Hematopoietic multipotent progenitor cell treated with erythropoietin and hydrocortisone succinate and interleukin-3 and kit ligand, for 17 days (in vitro differentiated cells): ENCODE measurements at places on chromosomes 3 and 15.

GRCh38 chr3:129246636-129247035, 2.8 kb upstream of the COPG1 start:
- DNase-seq, result no peak

GRCh38 chr15:29270976-29271375, 1.4 kb upstream of the NSMCE3 start:
- no peak for DNase-seq

DNA sequence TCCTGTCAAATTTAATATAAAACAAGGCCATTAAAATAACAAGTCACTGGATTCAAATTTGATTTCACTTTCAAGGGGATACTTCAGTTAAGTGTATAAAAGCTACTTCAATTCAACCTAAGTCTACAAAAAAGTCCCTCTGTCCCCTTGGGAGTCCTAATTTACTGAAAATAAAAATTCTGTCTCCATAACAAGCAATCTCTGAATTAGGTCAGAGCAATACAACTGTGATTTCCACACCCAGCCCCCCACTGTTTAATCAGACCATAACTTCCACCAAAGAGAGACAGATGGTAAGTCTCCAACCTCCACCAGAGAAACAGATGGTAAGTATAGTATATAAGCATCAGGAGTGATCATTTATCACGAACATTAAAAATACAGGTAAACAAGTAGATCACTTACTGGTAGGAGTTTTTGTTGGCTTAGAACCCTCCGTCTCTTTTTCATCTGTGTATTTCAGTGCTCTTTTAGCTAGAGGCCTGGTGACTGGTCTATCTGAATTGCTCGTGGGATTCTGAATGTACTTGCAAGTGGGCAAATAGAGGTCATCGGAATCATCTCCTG, 12.1 kb downstream of the SGO1 start:
- DNase-seq, result no peak

- no peak for DNase-seq
Measured at GRCh38 chr3:112633757-112634156, 7.2 kb downstream of the CCDC80 start.

- no peak for DNase-seq
Measured at GRCh38 chr3:136068708-136069107, 103.2 kb downstream of the PPP2R3A start.

DNA sequence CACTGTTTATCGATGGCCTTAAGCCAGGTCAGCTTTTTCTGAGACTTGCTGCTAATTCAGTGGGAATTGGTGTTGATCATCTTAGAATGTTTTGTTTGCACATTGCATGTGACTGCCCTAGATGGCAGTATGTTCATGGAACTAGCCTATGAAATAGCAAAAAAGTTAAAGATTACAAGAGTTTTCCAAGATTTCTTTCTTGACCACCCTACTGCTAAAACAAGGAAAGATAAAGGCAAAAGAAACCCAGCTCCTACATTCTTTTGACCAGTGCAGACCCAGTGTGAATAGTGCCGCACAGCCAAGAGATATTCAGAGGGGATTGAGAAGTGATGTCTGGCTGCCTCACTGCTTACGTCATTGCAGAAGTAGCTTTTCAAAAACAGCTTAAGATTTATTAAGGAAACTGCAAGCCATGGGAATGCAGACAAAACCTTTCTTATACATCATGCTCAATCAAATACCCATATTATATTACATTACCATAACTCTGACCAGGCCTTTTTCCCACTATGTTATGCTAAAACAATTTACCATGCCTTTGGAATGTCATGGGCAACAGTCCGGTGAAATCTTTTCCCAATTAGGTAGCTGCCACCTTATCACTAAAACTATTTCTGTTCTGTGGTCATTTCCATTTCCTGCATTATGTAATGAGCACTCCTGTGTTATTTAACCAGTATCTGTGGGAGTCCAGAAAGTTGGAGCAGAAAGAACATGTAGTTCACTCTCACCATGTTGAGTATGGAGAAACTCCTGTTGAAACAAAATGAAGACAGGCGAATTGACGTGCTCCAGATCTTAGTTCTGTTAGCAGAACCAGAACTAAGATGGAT, 6.0 kb downstream of the PHLDB2 start:
- no peak for DNase-seq

DNA sequence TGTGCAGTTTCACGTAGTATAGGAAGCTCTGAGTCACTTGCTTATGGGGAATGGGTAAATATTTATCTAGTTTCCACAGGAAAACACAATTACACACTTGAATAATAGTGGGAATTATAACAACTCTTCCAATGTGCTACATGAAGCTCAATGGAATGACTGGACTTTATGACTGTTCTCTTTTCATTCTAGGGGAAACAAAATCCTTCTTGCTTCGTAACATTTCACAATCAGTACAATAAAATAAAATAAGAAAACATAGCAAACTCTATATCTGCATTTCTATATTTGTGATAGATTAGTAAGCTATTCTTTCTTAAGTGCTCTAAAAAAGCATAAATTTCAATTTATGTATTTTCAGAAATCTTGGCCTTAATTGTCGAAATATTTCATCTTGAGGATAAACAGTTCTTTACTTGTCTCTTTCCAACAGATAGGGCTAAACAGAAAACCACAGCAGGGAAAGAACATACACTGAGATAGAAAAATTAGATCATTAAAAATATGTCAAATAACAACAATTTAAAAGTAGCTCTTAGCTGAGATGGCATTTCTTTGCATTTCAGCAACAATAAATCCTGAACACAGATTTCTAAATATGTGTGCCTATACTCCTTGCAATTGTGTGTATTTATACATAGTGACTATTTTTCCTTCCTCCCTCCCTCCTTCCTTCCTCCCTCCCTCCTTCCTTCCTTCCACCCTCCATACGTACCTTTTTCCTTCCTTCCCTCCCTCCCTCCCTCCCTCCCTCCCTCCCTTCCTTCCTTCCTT, 395.5 kb upstream of the KCNMB2 start:
- no peak for DNase-seq

GRCh38 chr15:90412356-90413194, 24.5 kb downstream of the IQGAP1 start:
- DNase-seq, result no peak

- DNase-seq, result peak; percentile 92
Measured at GRCh38 chr3:52705688-52706686, at the start of the genes GLT8D1 and SPCS1. TSS of gene GLT8D1 (minus strand) at chr3:52705791. CDS start at chr3:52700460, 5,331 bp downstream. TSS of gene SPCS1 (plus strand) at chr3:52706106. CDS start at chr3:52706247, 141 bp downstream.

DNA sequence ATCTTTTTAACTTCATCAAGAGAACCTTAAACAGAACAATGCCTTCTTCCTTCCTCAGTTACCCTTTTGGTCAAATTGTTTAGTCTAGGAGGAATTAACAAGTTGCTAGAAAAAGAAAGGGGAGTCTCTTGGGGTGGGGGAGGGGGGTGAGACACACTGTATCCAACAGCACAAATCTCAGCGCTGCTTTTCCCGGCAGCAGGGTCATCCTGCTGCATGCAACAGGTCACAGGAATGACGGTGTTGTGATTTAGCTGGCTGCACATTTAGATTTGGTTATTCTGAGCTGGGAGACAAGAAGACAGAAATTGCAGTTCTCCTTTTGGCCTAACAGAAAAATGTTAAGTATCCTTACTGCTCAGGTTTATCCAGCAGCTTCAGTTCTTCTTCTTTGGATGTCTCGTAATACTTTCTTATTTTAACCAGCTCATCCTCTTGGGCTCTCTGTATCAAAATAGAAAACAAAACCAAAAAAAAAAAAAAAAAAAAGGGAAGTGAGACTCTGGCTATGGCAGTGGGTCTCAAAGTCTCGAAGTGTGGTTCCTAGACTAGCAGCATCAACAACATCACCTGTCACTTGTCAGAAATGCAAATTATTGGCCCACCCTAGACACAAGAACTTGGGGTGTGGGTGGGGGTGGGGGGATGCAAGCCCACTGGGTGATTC, 190.5 kb downstream of the GREM1 start:
- no peak for DNase-seq

- no peak for DNase-seq
Measured at GRCh38 chr3:141388823-141389621, 20.7 kb downstream of the ZBTB38 start.

GRCh38 chr3:119428538-119428937, 34.9 kb downstream of the TMEM39A start:
- DNase-seq, result no peak

DNA sequence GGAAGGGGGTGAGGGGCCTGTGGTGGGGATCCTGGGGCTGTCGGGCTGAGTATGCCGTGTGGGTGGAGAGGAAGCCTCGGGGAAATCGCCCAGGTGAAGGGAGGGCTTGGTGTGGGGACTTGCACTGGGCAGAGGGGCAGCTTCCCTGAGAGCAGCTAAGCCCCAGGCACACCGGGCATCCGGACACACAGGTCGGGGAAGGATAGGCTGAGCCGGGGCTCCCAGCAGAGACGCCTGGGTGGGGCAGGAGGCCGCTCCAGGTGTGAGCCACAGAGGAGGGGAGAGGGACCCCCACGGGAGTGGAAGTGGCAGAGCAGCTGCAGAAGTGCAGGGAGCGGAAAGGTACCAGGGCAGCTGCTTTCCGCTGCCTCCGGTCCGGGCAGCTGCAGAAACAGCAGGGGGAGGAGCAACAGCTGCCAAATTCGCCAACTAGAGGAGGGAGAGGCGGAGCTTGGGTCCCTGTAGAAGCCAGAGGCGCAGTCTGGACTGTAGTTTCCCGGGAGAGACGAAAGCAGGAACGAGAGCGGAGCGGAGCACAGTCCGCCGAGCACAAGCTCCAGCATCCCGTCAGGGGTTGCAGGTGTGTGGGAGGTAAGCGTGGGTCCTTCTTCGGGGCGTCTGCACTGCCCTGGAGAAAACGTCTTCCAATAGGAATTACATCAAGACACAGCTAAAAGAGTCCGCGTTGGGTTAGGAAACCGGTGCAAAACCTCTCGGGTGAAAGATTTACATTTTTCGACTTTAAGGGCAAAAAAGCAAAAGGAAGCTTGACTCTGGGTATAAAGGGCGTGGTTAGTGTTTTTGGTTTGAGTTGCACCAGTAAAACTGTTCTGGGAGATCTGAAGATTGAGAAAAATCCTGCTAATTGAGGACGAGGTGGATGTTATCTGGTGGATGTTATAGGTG, at the start of gene SERPINI1:
Gene SERPINI1 (plus strand): TSS at position 489 of the 906 bp plus-strand sequence. CDS start 53,408 bp downstream, outside the sequence.
- DNase-seq, result peak; percentile 86

GRCh38 chr3:23623844-23624243, 181.9 kb upstream of the UBE2E1 start:
- no peak for DNase-seq

DNA sequence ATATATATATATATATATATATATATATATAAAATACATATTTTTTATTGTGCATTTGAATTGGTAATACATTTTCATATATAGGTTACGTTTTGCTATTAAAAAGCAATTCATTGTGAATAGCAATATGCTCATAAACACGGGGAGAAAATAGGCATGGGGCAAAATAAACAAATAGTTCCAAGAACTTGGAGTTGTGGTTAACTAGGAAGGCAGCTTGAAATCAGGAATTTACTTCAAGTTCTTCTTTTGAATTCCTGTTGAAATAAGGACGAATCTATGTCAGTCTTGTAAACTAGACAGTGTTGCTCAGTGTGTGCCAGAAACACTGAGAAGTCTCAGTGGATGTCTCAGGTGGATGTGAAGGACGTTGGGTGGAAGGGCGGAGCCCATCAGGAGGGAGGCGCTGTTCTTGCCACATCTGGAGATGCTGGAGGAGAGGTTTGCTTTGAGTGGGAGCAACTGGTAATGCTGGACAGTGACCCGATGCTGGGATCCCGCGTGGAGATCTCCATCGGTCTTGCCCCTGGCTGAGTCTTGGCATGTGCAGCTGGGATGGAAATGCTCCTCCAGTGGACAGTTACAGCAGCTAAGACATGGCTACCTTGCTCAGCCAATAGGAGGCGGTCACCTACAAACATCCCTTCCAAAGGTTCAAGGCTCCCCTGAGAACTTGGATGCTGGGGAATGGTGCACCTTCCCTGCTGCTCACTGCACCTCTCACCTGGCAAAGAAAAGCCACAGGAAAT, 2.5 kb downstream of the IL16 start:
- DNase-seq, result no peak

- no peak for DNase-seq
Measured at GRCh38 chr3:6528951-6529350, 332.0 kb upstream of the GRM7 start.

GRCh38 chr3:101950985-101951733, 101.8 kb downstream of the NFKBIZ start:
- no peak for DNase-seq

DNA sequence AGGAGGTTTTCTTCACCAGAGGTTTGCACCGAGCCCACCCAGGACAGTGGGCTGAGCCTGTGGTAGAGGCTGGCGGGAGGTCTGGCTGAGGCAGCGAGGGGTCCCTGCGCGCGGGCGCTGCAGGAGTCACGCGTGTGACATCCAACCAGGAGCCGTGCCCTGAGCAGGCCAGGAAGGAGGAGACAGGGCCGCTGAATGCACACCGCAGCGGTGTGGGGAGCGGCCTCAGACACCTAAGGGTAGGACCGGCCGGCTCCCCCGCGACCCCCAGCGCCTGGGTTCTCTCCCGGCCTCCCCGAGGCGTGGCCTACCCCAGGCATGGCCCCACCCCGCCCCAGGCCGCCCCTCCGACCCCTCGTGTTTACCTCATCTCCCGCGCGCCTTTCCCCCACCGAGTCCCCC, 412 bp downstream of the SLC41A3 start:
- DNase-seq, result no peak

- no peak for DNase-seq
Measured at GRCh38 chr15:31294067-31294466, 32.6 kb upstream of the KLF13 start.

DNA sequence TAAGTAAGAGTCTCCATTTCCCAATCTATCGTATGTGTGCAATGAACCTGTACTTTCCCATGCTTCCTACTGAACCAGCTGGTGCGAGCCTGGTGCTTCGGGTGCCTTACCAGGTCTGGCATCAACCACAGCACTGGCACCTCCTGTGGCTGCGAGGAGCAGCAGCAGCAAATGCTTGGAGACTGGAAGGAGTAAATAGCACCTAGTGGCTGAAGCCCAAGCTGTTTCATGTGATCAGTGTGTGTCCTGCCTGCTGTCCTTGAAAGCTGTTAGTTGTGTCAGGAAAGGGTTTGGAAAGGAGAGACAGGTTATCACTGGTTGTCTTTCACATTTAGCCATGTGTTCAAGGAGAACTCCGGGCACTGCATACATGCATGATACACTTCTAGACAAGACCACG, 31.8 kb downstream of the PCOLCE2 start:
- no peak for DNase-seq

GRCh38 chr3:68832680-68833079, 99.7 kb downstream of the TAFA4 start:
- DNase-seq, result no peak

DNA sequence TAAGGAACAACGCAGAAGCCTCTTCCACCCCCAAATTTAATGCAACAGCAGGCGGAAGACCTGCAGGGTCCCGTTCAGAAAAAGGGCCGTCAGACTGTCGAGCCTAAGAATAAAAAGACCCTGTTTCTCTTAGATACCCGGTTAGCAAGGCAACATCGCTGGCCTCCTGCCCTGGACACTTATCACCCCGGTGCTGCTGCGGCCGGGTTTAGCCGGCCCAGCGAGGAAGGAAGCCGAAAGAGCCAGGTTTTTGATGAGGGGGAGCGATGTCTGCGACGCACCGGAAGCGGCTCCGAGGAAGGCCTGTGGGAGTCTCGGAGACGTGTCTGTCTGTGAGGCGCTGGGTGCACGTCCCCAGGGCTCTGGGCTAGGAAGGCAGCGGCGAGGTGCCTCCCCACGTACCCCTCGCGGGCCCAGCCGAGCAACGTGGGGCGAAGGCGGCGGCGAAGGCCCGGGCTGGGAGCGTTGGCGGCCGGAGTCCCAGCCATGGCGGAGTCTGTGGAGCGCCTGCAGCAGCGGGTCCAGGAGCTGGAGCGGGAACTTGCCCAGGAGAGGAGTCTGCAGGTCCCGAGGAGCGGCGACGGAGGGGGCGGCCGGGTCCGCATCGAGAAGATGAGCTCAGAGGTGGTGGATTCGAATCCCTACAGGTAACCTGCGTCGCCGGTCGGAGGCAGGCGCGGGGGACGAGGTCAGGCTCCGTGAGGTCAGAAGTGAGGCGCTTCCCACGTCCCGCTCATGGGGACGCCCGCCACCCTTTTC, at the start of gene UBA5:
Gene UBA5 (plus strand): TSS at position 278 of the 759 bp plus-strand sequence. CDS start 209 bp downstream, at position 487.
- peak; percentile 28 for DNase-seq
